ENCODE measurements at places on chromosomes 13 and 19.
A peak's percentile ranks its signal among the peaks of the same experiment; 100 is the strongest.

DNA sequence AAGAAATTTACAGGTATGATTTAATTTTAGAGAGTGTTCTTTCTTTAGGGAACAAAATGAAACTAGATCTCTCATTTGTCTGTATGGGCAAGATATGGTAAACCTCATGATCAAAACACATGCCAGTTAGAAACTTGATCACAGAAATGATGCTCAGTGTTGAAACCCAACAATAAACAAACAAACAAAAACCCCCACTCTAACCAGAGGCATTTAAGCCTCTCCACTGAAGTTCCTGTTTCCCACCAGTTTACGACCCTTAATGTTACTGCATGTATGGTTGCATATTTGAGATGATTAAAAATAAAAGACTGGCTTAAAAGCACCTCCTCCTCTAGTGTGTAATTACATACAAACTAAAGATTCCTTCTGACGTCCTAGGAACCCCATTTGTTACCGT is 293.3 kb upstream of the MAB21L1 start:
- DNase-seq, result no peak

DNA sequence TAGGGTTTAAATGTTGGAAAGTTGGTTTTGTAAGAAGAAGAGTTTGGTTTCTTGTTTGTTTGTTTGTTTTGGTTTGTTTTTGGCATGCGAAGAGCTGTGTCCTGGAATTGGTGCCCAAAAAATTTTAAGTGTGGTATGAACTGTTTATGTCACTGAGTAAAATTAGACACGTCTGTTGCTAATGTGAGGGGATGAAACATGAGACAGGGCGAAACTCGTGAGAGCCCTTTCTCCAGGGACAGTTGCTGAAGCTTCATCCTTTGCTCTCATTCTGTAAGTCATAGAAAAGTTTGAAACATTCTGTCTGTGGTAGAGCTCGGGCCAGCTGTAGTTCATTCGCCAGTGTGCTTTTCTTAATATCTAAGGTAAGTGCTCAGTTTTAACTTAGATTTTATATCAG is at the start of gene SGCG:
Gene SGCG, plus strand, starts transcription at position 269 of the 400 bp plus-strand sequence. CDS start 22,716 bp downstream, outside the sequence.
- no peak for DNase-seq

DNA sequence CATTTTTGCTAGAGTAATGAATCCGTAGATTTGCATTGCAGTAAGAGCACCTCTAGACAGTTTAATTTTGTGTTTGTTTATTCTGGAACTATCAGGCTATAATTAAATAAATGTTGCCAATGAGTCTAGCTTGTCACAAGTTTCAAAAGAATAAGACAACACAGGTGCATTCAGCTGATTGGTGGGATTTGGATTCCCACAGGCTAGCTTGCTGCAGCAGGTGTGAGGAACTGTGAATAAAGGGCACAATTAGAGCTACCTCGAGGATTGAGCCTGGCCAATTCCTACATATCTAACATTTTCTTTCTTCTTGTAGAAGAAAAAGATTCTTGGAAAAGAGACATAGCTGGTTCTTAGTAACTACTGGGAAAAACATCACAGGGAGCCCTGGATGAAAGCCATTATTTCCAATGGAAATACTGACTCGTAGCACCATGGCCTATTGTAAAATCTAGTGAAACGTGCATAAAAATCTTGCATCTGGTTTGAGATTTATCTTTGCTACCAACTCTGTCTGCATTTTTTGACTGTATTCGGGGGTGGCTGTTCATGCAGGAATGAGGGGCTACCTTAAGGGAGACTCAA is 360.9 kb downstream of the FGF9 start:
- no peak for DNase-seq

- DNase-seq, result no peak
Measured at GRCh38 chr19:56159009-56159559, 16.7 kb upstream of the GALP start.

- no peak for DNase-seq
Measured at GRCh38 chr19:42323473-42323851, 2.0 kb upstream of the MEGF8 start.

DNA sequence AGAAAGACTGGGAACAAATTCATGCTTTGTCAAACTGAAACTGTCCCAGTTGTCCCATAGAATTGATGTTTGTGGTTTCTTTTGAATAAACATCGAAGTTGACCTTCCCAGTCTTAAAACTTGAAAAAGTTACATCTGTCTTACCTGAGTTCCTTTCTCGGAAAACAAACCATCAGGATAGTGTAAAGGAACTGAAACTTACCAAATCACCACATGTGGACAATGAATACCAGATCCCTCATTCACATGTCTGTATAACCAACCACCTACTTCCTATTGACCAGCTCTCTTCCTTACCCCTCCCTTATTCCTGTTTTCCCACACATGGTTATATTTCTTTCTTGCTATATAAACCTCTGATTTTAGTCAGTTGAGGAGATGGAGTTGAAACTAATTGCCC is 791.7 kb upstream of the PCDH20 start:
- no peak for DNase-seq

- peak; percentile 50 for DNase-seq
Measured at GRCh38 chr19:19643158-19644053, at the start of gene GMIP. Gene GMIP, minus strand, starts transcription at chr19:19643657. Its CDS starts 128 bp downstream, at chr19:19643529.

- no peak for DNase-seq
Measured at GRCh38 chr13:39462428-39462827, 140.6 kb downstream of the LHFPL6 start.

DNA sequence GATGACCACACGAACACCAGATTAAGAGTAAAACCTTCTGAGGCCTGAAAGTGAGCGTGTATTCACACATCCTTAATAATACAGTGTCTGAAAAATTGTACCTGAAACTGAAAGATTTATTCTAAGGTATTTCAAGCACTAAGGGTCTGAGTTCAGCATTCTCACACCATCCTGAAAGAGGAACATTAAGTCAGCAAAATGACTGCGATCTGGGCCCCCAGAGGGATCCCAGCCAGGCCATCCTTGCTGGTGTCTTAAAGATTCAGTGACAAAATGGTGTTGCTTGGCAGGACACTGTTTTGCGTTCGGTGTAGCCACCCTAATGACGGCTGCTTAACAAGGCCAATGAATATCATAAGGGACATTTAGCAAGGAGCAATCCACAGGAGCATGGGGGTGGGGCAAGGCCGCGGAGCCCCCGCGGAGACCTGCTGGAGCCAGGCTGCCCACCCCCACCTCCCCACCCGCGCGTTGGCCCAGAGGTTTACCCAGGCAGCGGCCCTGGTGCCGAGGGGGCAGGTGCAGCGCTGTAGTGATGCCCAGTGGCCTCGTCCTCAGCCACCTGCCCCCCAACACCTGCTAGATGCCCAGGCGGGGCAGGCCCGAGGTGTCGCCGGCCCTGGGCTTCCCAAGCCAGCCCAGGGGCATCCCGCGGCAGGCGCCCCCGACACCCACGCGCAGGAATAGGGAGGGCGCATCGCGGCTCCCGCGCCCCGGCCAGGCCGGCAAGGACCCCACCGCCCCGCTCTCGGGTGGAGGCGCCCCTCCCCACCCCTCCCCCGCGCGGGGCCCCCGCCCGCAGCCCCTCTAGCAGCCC is 742 bp downstream of the NALCN start:
- no peak for DNase-seq
